ENCODE measurements at places on chromosomes 2 and 18. TPM values are rescaled to one million over a fixed set of nuclear protein-coding genes. Genes with fewer than 3 reads are reported as not detected.

Gene RUFY4
- 0.31 TPM for total RNA-seq

GRCh38 chr2:218282173-218282991 is 9.9 kb downstream of the TMBIM1 start:
- no peak for DNase-seq

- no peak for DNase-seq
Measured at GRCh38 chr2:177747384-177747783, 325.2 kb downstream of the PDE11A start.

GRCh38 chr2:7777668-7778067 is 860.5 kb downstream of the RNF144A start:
- DNase-seq, result no peak

- DNase-seq, result no peak
Measured at GRCh38 chr2:159090514-159091201, 122.2 kb downstream of the TANC1 start.

- no peak for DNase-seq
Measured at GRCh38 chr2:98801286-98801685, 70.4 kb upstream of the MGAT4A start.

DNA sequence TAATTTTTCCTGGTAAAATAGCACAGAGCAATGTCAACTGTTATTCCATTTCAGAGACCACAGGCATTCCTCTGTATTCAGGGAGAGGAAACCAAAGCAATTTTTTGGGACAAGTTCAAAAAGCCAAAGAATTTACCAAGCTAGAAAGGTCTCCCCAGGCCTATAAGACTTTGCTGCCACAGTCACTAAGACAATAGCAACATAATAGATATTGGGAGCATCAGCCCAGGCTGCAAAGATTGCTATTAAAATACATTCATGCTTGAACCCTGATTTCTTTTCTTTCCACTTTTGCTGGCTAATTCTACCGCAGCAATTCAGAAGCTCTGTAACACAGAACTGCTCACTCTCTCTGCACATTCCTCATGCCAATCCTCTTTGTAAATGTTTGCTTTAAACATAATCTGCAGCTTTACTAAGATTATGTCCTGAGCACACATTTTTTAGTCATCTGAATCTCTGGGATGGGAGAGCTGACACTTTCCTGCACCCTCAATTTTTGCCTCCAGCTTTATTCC is 76.3 kb downstream of the CLHC1 start:
- DNase-seq, result no peak
